Ecto neural progenitor cell (in vitro differentiated cells): ENCODE measurements at places on chromosomes 1 and 21.
A peak's percentile ranks its signal among the peaks of the same experiment; 100 is the strongest.

DNA sequence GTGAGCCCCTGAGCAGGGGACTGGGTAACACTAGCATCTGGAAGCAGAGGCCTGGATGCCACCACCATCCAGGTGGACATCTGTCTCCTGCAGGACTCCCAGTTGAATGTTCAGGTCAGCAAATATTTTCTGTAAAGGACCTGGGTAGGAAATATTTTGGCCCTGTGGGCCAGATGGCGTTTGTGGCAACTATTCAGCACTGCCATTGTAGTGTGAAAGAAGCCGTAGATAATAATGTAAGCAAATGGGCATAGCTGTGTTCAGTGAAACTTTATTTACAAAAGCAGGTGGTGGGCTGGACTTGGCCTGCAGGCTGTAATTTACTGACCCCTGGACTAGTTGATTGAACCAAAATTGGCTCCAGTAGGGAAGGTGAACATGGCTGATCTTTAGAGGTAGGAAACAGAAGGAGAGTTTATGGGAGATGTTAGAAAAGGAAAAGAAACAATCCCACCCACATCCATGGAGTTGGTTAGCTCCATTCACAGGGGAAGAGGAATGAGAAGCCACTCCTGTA, 20.0 kb upstream of the CD101 start:
- DNase-seq, result no peak

- no peak for DNase-seq
Measured at GRCh38 chr1:232614811-232615210, 15.1 kb downstream of the SIPA1L2 start.

GRCh38 chr1:5991381-5992025, 722 bp downstream of the NPHP4 start:
- DNase-seq, result peak; percentile 81

GRCh38 chr1:87093286-87093685, 178.9 kb downstream of the HS2ST1 start:
- no peak for DNase-seq

DNA sequence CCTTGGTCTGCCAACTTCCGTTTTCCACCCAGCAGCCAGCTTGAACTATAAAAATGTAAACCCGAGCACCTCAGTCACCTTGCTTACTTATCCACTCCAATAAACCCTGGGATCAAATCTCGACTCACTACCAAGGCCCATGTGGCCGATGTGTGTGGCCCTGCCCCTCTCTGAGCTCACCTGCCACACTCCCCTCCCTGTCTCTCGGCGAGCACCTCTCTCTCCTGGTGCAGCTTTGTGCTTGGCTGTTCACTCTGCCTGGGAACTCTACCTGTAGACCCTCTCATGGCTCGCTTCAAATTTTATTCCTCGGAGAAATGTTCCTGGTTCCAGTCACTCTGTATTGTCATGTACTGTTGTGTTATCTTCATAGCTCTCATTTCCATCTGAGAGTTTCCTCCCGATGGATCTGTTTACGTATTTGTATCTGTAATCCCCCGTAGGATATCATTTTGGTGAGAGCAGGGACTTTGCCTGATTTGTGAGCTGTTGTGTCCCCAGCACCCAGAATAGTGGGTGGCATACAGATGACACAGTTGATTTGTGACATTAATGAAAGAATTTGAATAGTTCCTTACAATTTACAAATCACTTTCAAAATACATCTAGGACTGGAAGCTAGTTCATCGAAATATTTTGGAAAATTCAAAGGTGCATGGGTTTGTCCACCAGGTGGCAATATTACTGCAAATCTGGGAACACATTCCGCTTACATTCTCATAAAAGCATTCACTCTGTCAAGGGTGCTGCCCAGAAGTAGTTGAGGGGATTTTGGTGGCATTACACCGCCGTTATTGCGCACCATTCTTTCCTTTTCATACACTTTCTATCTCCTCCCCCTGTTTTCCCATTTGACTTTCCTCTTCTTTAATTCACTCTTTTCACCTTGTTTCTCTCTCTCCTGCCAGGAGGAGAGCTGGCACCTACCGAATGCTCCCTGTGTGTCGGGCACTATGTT, 95.3 kb downstream of the ABCA4 start:
- no peak for DNase-seq
